ENCODE measurements at places on chromosomes 13 and 19. TPM values are rescaled to one million over a fixed set of nuclear protein-coding genes. Genes with fewer than 3 reads are reported as not detected.

DNA sequence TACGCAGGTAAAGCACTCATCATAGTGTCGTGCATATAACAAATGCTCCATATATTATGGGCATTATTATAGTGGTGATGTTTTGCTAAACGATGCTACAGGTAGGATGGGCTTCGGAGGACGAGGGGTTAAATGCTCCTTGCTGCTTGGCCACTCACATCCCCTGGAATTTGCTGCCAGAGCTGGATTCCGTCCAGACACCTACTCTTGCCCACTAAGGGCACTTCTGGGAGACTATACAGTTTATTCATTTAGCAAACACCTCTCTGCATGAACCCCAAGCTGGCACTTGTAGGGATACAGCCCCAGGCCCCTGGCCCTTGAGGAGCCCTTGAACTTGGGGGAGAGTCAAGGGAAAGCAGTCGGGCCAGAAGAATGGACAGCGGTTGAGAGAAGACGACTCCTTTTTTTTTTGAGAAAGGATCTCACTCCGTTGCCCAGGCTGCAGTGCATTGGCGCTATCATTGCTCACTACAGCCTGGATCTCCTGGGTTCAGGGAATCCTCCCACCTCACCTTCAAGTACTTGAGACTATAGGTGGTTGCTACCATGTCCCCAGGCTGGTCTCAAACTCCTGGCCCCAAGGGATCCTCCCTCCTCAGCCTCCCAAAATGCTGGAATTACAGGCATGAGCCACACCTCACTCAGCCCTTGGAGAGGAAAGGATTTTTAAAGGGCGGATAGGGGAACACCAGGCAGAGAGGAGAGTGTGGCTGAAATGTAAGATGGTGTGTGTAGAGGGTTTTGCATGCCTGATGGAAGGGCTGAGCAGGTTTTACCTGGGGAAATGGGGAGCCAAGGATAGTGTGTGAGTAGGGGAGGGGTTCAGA lies 1.1 kb upstream of the MRPL34 start:
- H3K4me1 ChIP-seq, result peaks cover 47% of the 10 kb centered on the region
- no peak for DNase-seq
- peak overlapping the region; percentile 18 for H3K27ac ChIP-seq
- H3K36me3 ChIP-seq, result no peaks in the 10 kb centered on the region
- H3K4me3 ChIP-seq, result no peak overlapping the region
- H3K27me3 ChIP-seq, result no peaks in the 10 kb centered on the region

DNA sequence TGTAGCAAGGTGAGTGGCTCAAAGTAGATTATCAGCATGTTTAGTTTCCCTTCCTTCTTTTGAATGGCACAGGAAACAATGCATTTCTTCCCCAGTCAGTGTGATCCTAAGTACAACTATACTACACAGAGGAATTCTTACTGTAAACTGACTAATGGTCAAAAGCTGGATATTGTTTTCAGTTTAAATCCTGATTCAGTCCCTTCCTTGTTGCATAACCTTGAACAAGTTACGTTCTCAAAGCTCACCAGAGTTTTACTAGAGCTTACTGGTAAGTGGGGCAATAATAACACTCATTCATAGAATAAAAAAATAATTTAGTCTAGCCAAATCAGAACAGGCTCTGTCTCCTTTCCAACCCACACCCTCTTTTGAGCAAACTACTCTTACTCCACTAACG lies 180.1 kb downstream of the POSTN start:
- H3K27me3 ChIP-seq, result no peaks in the 10 kb centered on the region
- H3K27ac ChIP-seq, result no peak overlapping the region
- no peak for DNase-seq
- no peak overlapping the region for H3K4me3 ChIP-seq

DNA sequence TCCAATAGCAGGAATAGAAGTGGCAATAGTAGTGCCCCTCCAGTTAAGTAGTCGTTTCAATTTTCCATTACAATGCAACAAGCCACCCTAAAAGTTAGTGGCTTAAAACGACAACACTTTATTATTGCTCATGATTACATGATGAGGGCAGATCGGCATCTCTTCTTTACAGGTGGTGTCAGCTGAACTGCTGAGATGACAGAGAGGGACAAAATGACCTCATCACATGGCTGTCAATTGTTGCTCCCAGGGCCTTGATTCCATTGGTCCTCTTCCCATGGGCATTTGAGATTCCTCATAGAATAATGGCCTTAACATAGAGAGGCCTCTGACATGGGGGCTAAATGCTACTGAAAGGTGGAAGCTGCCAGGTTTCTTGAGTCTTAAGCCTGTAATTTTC lies 679.8 kb upstream of the KLHL1 start:
- H3K27me3 ChIP-seq, result no peaks in the 10 kb centered on the region
- H3K36me3 ChIP-seq, result no peaks in the 10 kb centered on the region
- no peak for DNase-seq
- H3K4me1 ChIP-seq, result no peaks in the 10 kb centered on the region

HIPK4 gene
- not detected for total RNA-seq

DNA sequence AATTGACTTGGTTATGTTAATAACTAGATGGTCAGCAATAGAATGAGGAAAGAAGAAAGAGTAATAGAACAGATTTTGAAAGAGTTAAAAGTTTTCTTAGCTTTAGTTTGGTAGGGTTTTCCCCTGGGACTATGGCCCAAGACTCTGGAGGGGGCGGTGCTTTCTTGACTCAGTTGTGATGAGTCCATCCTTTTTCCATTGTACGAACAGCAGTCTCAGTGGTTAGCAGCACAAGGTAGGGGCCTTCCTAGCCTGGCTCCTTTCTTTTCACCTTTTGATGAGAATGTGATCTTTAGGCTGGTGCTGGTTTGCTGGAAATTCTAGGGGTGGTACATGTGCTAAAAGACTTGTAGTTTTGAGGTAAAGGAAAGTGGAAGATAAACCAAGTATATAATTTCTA lies 38.8 kb downstream of the ZNF506 start:
- H3K27ac ChIP-seq, result no peak overlapping the region
- H3K36me3 ChIP-seq, result no peaks in the 10 kb centered on the region
- H3K4me3 ChIP-seq, result no peak overlapping the region
- H3K27me3 ChIP-seq, result no peaks in the 10 kb centered on the region
- no peak for DNase-seq

NLRP4 gene
- not detected for total RNA-seq

DNA sequence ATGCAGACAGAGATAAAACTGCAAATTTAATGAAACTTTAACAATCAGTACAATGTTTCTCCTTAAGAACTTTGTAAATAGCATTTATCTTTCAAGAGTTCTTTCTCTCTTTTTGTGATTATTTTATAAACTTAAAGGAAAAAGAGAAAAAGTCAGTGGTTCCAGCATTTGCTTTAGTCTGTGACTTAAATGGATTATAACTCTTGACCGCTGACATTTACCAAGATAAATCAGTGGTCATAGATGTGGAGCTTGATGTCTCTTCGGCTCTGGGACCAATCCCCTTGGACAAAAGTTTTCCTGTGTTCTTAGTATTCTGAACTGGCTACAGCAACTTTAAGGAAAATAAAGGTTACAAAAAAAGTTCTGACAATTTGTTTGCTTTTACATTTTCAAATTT lies 162.6 kb downstream of the TM9SF2 start:
- DNase-seq, result no peak
- H3K27ac ChIP-seq, result no peak overlapping the region

DNA sequence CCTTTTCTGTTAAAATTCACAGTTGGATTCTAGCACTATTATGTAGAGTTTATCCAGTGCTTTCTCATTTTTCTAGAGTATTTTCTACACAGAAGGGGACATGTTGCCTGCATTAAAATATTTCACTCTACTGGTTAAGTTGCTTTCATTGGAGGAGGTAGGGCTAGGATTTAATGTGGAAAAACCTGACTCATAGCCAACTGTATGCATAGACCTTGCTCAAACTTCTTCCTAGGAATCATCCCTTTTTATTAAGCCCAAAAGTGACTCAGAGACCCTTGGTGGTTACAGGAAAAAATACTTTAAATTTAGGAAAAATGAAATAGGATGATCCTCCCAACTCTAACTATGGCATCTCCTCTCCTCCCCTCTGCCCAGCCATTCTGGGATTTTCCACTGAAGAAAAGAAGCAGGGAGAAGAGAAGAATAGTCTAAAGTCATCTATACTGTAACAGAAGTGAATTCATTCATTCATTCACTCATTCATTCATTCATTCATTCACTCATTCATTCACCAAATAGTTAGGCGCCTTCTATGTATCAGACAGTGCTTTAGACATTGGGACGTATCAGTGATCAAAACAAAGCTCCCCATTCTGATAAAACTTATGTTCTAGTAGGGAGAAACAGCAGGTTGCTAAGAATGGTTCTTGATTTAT lies 109.0 kb upstream of the HTR2A start:
- DNase-seq, result no peak
- no peaks in the 10 kb centered on the region for H3K36me3 ChIP-seq
- no peaks in the 10 kb centered on the region for H3K27me3 ChIP-seq
- H3K4me3 ChIP-seq, result no peak overlapping the region

ZNF529 gene
- 5.3 TPM for total RNA-seq

DNA sequence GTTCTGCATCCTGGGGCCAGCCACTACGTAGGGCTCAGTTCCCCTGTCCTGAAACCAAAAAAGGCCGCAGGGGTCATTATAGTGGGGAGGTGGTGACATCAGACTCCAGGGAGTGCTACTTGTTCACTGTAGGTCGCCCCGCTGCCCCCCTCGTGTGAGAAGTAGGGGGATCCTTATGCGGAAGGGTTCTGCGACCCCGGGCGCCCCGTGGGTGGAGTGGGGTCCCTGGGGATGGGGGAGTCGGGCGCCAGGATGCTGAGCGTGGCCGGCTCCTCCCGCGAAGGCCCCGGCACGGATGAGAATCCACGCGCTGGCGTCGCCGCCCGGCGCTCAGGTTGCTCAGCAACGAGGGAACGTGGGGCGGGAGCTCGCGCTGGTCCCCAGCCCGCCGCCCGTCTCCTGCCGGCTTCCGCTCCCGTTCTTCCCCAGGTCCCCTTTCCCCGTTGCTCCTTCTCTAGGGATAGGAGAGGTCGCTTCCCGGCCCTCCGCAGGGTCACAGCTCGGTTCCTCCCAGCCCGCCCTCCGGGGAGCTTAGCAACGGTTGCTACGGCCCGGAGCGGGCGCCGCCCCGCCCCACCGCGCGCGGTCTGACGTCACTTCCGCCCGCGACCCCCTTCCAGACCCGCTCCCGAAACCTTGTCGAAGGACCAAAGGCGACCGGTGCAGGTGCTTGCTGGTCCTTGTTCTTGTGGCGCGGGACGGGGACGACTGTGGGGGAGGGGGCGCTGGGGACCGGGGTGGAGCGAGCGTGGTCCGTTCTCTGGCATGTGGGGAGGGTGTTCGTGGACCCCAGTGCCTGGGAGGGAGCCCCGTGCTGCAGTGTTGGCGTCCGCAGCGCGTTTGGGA lies at the start of gene NAT14:
NAT14 (plus strand) TSS at position 596 of the 846 bp plus-strand sequence. CDS start 521 bp downstream, outside the sequence.
- no peak for DNase-seq
- H3K4me1 ChIP-seq, result peaks cover 42% of the 10 kb centered on the region
- H3K36me3 ChIP-seq, result peaks cover 27% of the 10 kb centered on the region
- H3K4me3 ChIP-seq, result peak within 1 kb of the TSS; percentile 63
- no peaks in the 10 kb centered on the region for H3K27me3 ChIP-seq
- peak within 1 kb of the TSS; percentile 79 for H3K27ac ChIP-seq

GRCh38 chr13:20654156-20654555 lies 49.3 kb upstream of the IL17D start:
- H3K4me1 ChIP-seq, result no peaks in the 10 kb centered on the region
- H3K4me3 ChIP-seq, result no peak overlapping the region
- no peak overlapping the region for H3K27ac ChIP-seq
- no peaks in the 10 kb centered on the region for H3K27me3 ChIP-seq
- H3K36me3 ChIP-seq, result no peaks in the 10 kb centered on the region
- DNase-seq, result no peak

SIRT2 gene
- 89.0 TPM for total RNA-seq

- peak; percentile 44 for DNase-seq
- no peak overlapping the region for H3K4me3 ChIP-seq
- H3K4me1 ChIP-seq, result no peaks in the 10 kb centered on the region
- no peaks in the 10 kb centered on the region for H3K27me3 ChIP-seq
Measured at GRCh38 chr19:17765069-17765618, 13.9 kb downstream of the FCHO1 start.

GET3 gene
- total RNA-seq, result 31.9 TPM

DNA sequence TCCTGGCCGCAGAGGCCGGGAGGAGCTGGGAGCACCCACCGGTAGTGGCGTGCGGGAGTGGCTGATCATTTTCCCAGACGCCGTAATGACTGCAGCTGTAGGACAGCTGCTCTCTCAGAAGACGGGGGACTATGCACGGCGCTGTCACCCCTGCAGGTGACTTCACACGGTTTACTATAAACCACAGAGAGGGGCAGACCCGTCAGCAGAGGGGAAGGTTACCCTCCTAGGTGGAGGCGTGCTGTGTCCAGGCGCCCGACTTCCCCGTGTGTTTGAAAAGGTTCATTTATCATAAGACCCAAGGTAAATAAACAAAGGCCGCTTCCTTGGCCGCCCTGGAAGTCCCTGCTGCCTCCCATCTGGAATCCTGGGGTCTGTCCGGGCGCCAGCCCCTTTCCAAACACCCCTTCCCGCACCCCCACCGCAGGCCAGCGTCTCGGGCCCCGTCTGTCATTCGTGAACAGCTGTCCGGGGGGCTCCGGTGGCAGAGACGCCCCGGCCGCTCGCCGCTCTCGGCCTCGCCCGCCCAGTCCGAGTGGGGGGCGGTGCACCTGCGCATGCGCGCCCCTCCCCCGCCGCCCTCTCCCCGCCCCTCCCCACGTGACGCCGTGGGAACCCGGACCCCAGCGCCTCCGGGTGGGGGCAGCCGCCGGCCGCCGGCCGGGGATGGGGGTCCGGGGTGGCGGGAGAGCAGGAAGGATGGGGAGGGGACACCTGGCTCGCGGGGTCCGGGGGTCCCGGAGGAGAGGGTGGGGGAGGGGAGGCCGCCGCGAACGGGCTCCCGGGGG lies 915 bp downstream of the SHC2 start:
- peak; percentile 56 for DNase-seq
- peak overlapping the region; percentile 69 for H3K27ac ChIP-seq
- H3K36me3 ChIP-seq, result no peaks in the 10 kb centered on the region
- peaks cover 13% of the 10 kb centered on the region for H3K4me1 ChIP-seq
- peak overlapping the region; percentile 41 for H3K4me3 ChIP-seq

STX10 gene
- 123 TPM for total RNA-seq

UGGT2 gene
- 17.5 TPM for total RNA-seq

DNA sequence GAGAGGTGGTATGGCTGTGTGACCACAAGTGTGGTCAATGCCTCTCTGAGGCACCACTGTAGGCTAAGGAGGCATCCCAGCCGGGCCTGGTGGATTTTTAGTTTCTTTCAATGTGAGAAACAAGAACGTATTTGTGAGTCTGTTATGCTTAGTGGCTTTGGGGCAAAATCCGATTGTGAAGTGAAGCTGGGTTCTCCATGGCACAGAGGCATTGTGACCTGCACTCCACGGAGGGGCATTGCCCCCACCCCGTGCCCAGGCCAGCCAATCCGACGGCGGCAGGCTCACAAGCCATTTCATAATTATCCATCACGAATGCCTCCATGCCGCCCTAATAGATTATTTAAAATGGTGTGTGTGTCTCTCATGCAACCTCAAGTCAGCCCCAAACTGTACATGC lies 151.6 kb downstream of the ZNF536 start:
- no peak overlapping the region for H3K4me3 ChIP-seq
- no peaks in the 10 kb centered on the region for H3K27me3 ChIP-seq
- H3K36me3 ChIP-seq, result no peaks in the 10 kb centered on the region
- no peak for DNase-seq
- H3K4me1 ChIP-seq, result no peaks in the 10 kb centered on the region

PRR36 gene
- not detected for total RNA-seq

Measured in Peyer's patch (tissue), 4 donors.